ENCODE measurements at places on chromosomes 11 and 22. TPM values are rescaled to one million over a fixed set of nuclear protein-coding genes. Genes with fewer than 3 reads are reported as not detected.
A peak's percentile ranks its signal among the peaks of the same experiment; 100 is the strongest.

GRCh38 chr11:20315800-20316199 lies 47.7 kb upstream of the HTATIP2 start:
- DNase-seq = no peak

DNA sequence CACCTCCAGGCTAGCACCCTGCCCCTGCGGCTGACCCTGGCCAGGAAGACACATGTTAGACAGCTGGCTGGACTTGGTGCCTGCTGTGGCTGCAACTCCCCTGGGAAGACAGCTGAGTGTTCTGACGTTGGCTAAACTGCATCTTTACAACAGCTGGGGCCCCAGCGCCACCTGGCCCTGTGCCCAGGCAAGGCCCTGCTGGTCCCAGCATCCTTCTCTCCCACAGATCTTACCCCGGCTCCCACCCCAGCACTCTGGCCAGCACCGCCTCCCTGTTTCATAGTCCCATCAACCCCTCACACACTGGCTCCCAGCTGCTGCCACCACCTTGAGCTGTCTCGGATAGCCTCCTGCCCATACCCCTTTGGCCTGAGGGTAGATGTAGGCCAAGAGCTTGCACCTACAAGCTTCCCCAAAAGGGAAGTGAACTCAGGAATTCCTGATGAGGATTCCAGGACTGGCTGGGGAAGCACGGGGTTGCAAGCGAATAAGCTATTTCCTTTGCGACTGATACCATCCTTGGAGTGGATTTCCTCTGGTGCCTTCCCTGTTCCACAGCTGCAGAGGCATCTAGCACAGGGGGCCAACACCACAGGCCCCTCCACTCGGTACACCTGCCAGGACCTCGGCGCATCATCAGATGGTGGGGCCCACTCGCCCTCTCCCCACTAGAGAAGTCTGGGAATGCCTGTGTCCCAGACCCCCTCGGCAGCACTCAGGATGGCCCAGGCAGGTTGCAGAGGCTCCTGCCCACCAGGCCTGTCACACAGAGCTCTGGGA lies 28.5 kb downstream of the RSPH14 start:
- DNase-seq = no peak

GRCh38 chr11:86699040-86699791 lies 26.8 kb upstream of the ME3 start:
- no peak for DNase-seq

DNA sequence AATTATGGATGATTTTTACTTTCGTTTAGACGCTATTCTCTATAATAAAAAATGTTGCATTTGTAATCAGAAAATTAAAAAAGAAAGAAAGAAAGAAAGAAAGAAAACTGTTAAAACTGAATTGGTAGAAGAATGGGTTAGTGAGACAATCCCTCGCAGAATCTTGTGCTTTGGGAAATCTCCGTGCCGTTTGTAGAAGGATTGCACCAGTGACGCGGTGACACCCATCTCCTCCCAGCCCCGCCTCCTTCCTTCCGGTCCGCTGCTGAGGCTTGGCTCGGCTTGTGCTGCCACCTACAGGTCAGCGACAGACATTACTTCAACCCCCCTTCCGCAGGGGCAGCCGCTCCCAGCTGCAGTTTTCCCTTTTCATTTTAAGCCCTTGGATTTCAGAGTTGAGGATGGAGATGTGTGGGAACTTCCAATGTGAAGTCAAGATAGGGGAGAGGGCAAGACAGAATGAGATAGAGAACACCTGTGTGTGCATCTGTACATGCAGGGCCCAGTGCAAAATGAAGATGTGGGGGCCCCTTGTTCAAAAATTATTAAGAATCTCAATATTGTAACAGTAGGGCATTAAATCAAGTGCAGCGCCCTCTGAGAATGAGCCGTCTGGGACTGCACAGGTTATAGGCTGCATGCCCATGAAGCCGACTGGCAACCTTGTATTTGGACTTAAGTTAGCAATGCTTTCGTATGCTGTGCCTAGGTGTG lies 41.1 kb downstream of the TST start:
- DNase-seq = peak; percentile 89

- DNase-seq = no peak
Measured at GRCh38 chr11:111627591-111627990, 25.3 kb downstream of the SIK2 start.

- no peak for DNase-seq
Measured at GRCh38 chr22:28629420-28630176, 50.0 kb downstream of the TTC28 start.

- DNase-seq = no peak
Measured at GRCh38 chr11:114124601-114125144, 65.2 kb downstream of the ZBTB16 start.

DNA sequence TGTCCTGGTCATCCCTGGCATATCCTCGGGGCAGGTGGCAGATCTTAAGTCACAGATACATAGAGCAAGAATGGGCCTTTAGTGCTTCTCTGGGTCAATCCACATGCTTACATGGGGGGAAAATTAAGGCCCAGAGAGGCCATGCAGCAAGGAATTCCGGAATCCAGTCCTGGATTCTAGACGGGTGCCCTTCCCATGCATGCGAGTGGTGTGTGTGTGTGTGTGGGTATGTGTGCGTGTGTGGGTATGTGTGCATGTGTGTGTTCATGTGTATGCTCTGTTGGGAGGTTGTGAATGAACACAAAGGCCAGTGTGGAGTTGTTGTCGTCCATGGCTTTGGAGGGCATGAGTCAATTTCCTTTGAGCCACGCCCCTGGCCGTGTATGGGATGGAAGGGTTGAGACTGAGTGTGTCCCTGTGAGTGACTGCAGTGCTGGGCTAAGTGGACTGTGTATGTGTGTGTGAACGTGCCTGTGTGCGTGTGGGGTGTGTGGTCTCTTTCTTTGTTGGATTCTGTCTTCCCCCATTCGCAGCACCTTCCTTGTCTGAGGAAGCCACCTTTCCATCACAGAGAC lies 33.4 kb upstream of the EIF3D start:
- DNase-seq = no peak

DNA sequence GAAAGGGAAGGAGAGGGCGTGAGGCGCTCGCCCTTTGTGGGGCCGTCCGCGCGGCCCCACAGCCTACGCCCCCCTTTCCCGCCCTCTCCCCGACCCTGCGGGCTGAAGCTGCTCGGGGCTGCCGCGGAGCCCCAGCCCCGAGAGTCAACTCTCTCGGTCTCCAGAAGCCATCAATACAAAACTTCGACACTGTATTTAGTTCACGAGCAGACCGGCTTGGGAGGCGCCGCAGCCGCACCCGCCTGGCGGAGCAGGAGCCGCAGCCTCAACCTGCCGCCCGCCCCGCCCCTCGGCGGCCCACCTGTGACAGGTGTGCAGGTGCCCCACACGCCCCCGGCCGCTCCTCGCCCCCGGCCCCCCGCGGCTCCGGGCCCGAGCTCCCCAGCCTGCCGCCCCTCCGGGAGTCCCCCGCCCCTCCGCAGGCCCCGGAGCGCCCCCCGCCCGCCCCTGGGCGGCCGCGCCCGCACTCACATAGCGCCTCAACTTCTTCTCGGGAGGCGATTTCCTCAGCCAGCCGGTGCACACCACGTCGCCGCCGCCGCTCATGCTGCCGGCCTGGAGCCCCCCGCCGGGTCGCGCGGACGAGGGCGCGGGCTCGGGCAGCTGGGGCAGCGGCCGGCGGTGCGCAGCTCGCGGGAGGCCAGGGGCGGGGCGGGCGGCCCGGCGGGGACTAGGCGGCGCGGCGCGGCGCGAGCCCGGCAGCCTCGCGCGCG lies at the start of gene GAB2:
Gene GAB2, minus strand, starts transcription at position 646 of the 713 bp plus-strand sequence. Its CDS starts 100 bp downstream, at position 546.
- DNase-seq = peak; percentile 54

GRCh38 chr11:68773521-68774193 lies 22.3 kb upstream of the TESMIN start:
- no peak for DNase-seq

GRCh38 chr22:25774575-25775026 lies 32.6 kb downstream of the MYO18B start:
- DNase-seq = no peak

DNA sequence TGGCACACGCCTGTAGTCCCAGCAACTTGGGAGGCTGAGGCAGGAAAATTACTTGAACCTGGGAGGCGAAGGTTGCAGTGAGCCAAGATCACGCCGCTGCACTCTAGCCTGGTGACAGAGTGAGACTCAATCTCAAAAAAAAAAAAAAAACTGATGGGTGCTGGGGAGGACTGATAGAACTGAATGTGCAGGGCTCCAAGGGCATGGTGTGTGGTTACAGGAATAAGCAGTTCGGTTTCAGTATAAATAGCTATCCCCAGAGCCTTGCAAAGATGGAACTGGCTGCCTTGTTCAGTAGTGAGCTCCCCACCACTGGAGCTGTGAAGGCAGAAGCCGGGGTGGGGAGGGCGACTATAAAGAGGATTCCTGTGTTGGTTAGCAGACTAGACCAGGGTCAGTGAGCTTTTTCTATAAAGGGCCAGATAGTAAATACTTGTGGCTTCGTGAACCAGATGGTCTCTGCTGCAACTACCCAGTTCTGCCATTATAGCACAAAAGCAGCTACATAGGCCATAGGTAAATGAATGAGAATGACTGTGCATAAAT lies 5.9 kb downstream of the TOM1 start:
- no peak for DNase-seq

GRCh38 chr11:27698872-27699241 lies 1.4 kb downstream of the BDNF start:
- DNase-seq = peak; percentile 63

DNA sequence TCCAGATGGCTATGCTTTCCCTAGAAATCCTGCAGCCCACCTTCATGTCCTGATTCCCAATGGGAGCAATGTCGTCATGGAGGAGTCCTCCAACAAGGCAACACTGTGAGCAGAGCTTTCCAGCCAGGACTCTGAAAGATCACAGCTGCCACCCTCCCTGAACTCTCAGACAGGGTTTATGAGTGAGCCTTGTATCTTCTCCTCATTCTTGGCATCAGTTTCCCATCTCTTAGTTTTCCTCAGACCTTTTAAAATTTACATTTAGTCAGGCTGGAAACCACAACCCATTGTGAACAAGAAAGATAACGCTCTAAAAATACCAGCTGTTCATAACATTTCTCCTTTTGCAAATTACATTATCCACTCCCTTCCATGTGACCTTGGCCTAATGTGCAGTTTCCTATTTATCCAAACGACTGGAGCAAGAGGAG lies 15.6 kb upstream of the LYVE1 start:
- no peak for DNase-seq

- DNase-seq = no peak
Measured at GRCh38 chr11:36333897-36334296, 37.8 kb downstream of the PRR5L start.

RELT gene
- total RNA-seq = 1.4 TPM

LIF gene
- total RNA-seq = 0.38 TPM

CALCA gene
- total RNA-seq = 0.73 TPM

YIF1A gene
- 120 TPM for total RNA-seq

MMP1 gene
- not detected for total RNA-seq
